ENCODE measurements at places on chromosomes 16 and 17.

- DNase-seq = no peak
Observed at GRCh38 chr17:57255182-57255775, 1.0 kb upstream of the MSI2 start.

DNA sequence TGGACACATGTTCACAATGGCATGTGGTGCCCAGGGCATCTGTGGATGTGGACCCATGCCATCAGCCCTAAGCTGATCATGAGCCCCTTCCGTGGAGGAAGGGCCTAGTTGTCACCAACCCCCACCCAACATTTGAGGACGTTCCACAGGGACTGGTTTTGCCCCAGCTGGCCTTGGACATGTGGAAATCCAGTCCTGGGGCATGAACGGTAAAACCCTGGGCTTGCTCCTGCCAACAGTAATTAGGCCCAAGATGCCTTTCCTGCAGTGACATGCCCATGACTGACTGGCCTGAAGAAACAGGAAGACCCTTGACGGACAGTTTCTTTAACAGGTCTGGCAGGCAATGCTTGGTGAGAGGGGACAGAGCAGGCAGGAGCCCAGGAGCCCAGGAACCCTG, 7.7 kb downstream of the TNS4 start:
- DNase-seq = no peak

- no peak for DNase-seq
Observed at GRCh38 chr17:55833306-55833705, 82.5 kb downstream of the PCTP start.

DNA sequence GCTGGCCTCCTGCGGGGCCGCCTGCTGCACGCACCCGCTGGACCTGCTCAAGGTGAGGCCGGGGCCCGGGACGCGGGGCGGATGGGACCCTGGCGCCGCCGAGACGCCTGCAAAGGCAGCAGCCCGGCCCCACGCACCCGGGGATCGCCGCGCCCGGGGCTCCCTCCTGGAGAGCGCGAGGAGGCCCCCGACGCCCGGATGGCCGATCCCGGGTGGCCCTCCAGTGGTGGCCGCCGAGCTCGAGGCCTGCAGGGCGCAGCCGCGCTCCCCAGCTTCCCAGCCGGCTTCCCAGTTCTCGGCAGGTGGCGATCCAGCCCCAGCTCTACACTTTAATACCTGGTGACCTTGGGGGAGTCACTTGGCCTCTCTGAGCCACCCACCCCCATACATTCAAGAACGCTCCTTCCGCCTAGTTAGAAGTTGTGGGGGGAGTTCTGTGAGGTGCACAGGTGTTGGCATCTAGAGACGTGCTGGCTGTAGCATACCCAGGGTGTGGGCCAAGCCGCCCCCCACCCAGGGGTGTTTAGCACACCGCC, 452 bp downstream of the SLC25A10 start:
- DNase-seq = no peak

DNA sequence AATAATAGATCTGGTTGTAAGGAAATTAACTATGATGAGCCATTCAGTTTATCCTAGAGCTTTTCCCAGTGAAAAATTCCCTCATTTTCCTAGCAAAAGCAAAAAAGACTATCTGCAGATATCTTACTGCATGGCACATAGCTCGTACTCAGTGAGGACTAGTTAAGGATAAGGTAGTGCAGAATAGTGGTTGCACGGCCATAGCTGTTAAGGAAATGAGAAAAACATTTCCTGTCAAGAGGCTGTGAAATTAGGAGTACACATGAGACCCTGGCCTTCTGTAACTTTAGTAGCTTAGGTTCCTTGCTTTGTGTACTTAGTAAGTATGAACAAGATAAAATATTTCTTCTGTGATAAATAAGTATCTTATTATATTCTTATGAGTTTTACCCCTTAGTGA, 10.3 kb downstream of the KAT7 start:
- no peak for DNase-seq

GRCh38 chr17:58531661-58532554, 17.5 kb upstream of the MTMR4 start:
- peak; percentile 64 for DNase-seq

DNA sequence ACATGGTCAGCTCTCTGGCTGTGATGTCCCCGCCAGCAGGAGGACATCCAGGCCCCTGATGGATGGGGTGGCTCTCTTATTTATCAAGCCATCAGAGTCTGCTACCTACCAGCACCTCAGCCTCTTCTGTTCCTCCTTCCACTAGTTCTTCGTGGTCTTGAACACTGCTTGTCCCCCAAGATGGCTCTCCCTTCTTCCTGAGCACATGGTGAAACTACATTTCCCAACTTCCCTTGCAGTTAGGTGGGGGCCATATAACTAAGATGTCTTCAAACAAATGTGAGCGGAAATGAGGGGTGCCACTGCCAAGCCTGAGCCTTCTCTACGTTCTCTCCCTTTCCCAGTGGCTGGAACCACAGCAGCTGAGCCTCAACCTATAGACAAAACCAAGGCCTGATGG, 29.8 kb upstream of the CCDC182 start:
- DNase-seq = no peak

GRCh38 chr16:7849841-7850240, 517.2 kb downstream of the RBFOX1 start:
- no peak for DNase-seq

GRCh38 chr17:40266882-40267281, 20.8 kb upstream of the CDC6 start:
- DNase-seq = no peak

DNA sequence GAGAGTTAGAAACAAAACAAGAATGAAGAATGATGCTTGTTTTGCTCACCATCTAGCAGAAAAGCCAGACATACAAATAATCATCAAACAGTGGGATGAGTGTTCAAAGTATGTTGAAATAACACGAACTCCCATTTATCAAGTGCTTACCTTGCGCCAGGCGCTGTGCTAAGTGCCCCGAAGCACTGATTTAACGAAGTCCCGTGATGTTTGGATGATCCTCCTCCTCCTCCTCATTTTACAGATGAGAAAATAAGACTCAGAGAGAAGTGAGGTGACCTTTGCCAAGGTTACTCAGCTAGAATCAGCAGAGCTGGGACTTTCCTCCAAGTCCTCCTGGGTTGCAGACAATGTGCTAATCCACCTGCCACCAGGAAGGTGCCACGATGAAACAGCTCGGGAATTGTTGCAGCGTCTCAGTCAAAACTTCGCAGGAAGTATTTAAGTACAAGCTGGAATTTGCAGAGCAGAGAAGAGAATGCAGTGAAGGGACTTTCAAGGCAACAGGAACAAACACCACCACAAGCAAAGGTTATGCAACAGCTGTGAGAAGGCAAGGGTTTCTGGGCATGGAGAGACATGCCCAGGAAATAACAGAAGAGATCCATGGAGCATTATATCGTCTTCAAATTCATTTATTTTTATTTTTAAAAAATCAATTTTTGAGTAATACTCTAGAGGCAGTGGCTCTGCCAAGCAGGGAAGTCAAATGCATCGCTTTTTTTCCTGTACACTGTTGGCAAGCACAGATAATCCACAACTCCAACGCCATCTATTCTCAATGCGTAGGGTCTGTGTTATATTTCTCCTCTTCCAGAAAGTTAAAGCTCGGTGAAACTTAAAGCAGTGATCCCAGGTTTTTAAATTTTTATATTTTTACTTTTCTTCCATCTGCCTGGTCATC, 11.1 kb downstream of the PRCD start:
- no peak for DNase-seq

DNA sequence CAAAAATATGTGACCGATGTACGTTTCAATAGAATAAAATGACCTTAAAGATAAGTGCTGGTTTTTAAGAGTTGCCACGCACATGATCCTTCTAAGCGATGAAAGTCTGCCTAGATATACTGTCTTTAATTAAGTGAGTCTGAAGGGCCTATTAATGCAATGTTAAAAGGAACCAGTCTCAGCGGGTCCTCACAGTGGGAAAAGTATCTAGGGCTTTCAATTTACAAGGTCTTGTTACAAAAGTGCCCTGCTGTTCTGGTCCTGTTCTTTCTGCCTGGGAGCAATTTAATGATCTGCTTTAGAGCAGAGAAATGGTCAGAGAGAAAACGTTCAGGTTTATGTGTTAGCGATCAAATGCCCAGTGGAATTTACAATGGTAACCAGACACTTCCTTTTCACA, 864.0 kb downstream of the KCNJ2 start:
- no peak for DNase-seq

DNA sequence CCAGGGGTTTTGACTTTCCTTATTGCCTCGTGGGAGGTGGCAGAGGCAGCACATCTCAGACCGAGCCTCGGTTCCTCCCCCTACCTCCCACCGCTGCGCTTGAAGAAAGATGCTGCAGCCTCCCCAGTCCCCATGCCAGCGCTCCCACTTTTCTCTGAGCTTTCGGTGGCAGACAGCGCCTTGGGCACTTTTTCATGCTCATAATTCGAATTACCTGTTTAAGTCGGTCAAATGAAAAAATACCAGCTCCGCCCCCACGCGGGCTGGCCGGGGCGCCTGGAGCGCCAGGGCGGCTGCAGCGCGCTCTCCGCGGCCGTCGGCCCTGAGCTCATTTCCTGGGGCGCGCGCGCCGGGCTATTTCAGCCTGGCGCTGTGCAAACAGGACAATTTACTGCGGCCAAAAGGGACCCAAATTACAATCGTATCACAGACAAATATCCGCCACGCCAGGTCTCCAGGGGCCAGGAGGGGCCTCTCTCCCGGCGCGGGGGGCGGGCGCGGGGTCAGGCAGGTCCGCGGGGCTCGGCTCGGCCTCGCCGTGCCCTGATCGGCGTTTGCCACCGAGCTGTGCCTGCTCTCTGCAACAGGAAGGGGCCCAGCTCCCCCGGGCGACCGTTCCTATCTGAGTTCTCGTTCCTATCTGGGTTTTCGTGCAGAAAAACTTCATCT, 45.0 kb downstream of the SOST start:
- no peak for DNase-seq

DNA sequence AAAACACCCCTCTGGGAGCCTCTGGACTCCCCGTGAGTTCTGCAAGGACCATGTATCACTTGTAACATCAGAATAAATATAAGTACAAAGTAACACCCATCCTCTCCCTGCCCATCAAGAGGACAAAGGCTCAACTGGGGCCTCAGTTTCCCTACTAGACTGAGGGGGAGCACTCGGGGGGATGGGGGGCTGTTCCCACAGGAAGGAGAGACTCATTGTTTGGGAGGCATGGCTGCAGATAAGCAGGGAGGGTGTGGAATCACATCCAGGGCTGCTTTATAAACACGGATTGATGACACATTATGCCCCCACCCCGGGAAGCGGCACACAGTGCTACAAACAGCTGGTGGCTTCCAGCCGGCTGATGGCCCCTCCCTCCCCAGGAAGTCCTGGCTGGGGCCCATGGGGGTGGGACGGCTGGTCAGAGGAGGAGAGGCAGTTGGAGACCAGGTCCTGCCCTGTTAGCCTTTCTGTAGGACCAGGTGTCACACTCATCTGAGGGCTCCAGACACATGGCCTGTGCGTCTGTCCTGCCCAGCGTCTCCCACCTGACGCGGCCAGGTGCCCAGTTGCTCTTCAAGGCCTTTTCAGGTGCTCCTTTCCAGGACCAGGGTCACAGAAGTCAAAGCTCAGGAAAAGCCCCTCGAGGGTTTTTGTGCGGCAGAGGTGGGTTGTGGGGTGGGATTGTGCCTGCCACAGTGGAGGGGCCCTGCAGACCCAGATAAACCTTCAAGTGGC, 1.3 kb upstream of the MPG start:
- no peak for DNase-seq

DNA sequence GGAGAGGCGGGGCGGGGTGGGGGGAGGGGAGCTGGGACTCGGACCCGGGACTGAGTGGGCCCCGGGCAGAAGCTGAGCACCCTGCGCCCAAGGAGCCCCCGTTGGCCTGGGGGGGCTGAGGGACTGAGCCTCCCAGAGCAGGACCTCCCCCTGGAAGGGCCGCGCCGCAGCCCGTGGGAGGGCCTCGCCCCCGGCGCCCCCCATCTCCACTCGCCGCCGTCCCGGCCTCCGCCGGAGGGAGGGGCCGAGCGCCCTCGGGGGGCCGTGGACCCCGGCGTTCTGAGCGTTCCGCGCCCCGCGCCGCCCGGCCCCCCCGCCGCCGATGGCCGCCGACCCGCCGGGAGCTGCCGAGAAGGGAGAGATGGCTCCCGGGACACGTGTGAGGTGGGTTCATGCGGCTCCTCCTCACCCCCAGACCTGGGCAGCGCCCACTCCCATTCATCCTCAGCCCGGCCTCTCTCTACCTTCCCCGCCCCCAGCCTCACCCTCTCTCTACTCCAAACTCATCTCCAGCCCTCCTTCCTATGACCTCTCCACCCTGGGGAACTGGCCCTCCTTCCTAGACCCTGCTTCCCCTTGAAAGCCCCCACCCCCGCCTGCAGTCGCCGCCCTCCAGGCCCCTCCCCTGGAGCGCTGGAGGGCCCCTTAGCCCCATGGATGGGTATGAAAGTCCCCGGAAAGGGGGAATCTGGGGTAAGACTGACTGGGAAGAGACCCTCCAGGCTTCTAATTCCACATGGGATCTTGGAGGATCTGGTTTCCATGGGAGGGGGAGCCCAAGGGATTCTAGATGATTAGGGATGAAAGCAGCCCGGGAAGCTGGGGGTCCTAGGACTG, 922 bp downstream of the FBXL19 start:
- no peak for DNase-seq

DNA sequence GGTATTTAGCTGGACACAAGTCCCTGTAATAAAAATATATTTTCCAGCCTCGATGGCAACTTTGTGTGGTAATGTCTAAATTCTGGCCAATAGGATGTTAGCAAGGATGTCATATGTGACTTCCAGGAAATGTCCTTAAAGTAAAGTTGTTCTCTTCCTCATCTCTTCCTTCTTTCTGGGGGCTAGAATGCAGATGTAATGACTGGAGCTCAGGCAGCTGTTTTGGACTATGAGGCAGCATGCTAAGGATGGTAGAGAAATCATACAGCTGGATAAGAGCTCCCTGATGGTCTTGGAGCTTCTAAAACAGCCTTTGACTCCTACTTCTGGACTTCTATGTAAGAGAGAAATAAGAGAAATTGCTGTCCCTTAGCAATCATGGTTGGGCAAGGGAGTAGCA, 16.9 kb upstream of the MAPT start:
- DNase-seq = no peak

DNA sequence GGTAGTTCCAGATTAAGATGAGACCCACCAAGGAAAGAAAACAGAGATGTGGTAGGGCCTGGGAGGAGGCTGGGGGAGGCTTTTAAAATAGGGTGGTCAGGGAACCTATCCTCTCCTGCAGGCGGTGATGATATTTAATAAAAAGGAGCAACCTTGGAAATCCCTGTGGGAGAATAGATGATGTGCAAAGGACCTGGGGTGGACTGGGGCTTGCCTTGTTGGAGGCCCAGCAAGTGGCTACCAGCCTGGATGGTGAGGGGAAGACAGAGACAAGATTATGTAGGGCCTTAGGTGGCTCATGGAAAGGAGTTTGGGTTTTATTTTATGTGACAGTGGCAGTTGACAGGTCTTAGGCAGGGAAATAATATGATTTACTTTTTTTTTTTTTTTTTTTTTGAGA, 1.8 kb downstream of the POLR3E start:
- DNase-seq = no peak

DNA sequence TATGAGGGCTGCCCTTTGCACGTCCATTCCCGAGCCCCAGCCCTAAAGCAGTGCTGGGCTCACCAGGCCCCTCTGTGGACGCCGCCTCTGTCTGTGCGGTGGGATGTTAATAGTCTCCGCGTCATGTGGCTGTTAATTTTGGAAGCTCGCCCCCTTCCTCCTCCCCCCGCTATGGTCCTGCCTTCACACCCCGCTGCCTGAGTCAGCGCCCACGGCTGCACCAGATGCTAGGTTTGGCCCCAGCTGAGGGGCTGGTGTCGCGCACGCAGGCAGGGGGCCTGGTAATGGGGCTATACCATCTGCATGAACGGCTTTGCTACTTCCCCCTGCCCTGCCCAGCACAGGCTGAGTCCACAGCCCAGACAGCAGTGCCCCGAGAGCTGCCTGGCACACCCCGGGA, 4.1 kb upstream of the SSTR5 start:
- DNase-seq = no peak

Measured in effector memory CD8-positive, alpha-beta T cell (primary cell).